Stimulated activated CD8-positive, alpha-beta memory T cell treated with anti-CD3 and anti-CD28 coated beads, Interleukin-7, amount 100 ng/mL, for 4 hours (primary cell): ENCODE measurements at places on chromosomes 4 and X.

DNA sequence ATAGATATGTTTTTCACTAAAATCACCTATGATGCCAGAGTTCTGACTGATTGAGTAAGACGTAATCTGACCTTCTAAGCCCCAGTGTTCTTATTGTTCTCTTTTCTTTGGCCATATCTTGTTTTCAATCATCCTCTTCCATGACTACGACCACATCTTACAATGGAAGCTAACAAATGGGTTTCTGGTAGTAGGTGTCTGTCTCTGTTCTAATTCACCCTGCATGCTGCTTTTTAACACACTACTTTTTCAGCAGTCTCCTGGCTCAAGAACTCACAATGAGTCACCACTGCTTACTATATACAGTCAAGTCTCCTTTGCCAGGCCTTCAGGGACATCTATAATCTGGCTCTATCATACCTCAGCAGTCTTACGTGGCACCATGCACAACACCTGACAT, 146.1 kb downstream of the NEXMIF start:
- DNase-seq: no peak

DNA sequence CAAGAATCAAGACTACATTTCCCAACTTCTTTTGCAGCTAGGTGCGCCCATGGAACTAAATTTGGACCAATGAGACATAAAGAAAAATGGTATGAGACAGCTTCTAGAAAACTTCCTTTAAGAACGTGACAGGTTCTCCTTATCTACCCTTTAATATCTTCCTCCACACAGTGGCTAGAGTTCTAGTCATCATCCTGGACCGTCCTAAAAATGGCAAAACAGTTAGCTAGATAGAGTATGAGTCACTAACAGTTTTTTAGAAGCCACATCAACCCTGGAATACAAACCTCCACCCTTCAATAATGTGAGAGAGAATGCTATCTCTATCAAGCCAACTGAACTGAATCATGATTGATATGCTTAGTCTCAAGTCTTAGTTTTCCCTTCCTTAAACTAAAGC, 267.9 kb upstream of the SLC7A11 start:
- no peak for DNase-seq

DNA sequence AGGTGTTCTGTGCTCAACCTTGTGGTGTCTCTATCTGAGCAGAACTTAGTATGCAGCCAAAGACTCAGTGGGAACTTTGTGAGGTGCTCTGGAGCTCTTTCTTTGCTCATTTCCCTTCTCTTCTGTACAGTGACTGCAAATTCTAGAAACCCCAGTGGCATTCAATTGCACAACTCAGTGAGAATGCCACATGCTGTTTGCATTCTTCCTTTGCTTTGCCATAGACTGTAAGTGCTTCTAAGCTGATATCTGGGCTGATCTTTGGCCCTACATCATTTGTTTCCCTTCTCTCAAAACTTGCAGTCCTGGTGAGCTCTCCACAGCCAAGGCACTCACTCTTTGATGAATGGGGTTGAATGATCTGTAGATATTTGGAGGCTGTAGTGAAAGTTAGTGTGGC, 7.0 kb downstream of the PNMA3 start:
- no peak for DNase-seq

DNA sequence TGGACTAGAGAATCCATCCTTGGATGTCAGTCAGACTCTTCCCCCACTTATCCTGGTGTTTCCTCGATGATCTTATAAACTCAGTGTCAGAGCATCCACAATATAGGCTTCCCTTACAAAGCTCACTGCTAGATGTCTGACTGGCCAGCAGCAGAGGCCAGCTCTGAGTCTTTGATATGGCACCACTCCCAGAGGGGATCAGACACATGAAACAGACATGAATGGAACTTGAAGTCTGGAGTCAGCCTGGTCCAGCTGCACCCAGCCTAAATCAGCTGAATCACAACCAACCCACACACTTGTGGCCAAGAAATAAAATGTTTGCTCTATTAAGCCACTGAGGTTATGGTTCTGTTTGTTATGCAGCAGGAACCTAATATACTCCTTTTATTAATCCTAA, 129.6 kb upstream of the MED14 start:
- DNase-seq: no peak

GRCh38 chr4:174189392-174190015, 94.0 kb downstream of the FBXO8 start:
- DNase-seq: no peak

DNA sequence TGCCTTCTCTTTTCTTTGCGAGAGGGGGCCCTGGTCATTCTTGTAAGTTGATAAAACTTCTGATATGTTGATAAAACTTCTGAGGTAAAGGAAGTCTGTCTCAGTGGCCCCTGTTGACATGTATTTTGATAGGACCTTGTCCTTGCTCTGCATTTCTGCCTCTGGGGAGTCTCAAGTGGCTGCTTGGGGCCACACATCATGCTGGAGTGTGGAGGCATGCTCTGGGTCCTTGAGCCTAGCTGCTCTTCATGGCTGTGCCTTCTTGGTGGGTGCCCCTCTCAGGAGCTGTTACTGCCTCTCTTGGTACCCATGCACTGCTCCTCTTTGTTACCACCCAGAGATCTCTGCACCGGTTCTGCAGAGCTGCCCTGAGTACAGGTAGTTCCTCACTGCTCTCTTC, 14.2 kb downstream of the NSD2 start:
- no peak for DNase-seq

DNA sequence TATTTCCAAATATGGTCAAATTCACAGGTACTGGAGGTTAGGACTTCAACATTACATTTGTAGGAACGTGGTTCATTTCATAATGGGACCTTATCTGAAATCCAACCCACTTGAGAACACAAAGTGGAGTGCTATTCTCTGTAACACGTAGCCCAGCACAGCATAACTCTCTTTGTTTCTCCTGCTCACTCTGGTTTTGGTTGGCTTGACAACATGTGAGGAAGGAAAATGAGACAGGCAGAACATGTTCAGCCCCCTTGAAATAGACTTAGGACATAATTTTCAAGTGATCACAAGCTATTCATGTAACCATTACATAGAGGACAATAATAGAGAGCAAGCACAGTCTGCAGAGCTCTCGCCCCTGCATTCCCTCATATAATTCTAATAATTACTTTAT, 115.1 kb upstream of the SMIM10 start:
- no peak for DNase-seq

DNA sequence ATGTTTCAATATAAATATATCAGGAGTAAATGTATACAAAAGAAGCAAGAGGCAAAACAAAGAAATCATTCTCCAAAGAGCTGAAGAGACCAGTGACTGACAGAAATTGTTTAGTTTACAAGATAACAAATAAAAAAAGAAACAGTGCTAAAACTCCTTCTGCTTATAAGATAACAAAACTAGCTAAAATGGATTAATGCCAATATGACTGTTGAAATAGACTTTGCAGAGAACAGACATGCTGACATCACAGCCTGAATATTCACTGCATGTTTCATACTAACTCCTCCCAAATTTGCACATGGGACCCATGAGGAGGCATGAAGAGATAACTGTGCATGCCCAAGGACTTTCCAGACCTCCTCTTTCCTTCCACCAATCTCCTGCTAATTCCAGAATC, 6.2 kb upstream of the GABRA4 start:
- DNase-seq: no peak

DNA sequence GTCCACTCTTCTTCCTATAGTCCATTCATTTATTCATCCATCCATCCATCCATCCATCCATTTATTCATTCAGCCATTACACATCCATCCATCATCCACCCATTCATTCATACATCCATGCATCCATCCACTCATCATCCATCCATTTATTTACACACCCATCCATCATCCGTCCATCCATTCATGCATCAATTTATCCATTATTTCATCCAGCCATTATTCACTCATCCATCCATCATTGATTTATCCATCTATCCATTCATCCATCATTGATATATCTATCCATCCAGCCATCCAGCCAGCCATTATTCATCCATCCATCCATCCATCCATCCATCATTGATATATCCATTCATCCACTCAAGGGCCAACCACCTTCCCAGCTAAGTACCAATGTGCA, 12.7 kb downstream of the CPZ start:
- no peak for DNase-seq

- DNase-seq: no peak
Measured at GRCh38 chr4:5033281-5033841, 14.1 kb upstream of the CYTL1 start.

DNA sequence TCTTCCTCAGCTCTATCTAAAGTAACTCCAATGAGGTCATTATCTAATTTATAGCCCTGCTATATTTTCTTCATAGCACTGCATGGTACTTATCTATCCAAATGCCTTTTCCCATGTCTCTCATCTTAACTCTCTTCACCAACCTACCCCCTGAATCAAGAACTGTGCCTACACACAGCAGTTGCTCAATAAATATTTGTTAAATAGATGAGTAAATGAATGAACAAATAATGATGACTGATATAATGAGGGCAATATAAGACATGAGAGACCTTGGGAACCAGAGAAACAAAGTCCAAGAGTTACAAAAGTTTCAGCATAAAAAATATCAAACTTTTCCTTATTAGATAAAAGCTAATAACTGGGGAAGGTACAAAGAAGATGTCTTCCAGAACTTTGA, 19.6 kb downstream of the CAMK2D start:
- DNase-seq: no peak

- no peak for DNase-seq
Measured at GRCh38 chr4:76012388-76012801, 5.1 kb upstream of the CXCL9 start.

DNA sequence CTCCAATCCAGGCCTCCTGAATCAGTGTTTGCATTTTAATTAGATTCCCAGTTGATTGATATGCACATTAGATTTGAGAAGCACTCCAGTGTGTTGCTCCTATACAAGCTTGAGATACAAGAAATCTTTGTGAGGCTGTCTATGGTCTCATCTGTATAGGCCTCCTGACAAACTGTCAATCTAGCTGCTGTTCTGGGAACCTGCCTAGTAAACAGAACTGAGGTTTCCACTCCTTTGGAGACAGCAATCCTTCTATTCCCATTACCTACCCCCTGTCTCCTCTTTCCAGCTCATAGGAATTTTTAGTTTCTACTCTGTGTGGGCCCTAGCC, 306.1 kb upstream of the EMCN start:
- DNase-seq: no peak

- DNase-seq: no peak
Measured at GRCh38 chr4:6019316-6020263, 1.4 kb upstream of the C4orf50 start.

GRCh38 chr4:2598511-2599303, 62.3 kb downstream of the FAM193A start:
- no peak for DNase-seq

DNA sequence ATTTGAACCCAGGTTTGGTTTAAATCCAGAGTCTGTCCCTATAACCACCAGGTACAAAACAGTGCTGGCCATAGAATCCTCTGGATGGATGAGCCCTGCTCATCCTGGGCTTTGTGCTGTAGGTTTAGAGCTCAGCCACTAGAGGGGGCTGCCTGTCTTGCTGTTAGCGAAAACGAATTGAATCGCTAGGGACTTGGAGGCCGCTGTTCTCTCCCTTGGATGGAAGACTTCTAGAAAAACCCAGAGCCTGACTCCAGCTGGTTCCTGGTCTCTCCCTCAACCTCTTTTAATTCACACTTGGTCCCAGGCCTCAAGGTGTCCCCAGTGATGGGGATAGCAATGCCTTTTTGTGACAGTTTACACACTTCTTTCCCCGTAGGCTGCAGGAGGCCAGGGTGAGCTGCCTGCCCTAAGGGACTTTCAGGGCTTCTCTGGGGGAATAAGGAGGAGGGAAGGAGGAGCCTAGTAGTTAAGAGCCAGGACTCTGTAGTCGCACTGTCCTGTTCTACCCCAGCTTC, 8.7 kb downstream of the RIPPLY1 start:
- DNase-seq: peak; percentile 7
